ENCODE measurements at places on chromosomes 11 and 22.

DNA sequence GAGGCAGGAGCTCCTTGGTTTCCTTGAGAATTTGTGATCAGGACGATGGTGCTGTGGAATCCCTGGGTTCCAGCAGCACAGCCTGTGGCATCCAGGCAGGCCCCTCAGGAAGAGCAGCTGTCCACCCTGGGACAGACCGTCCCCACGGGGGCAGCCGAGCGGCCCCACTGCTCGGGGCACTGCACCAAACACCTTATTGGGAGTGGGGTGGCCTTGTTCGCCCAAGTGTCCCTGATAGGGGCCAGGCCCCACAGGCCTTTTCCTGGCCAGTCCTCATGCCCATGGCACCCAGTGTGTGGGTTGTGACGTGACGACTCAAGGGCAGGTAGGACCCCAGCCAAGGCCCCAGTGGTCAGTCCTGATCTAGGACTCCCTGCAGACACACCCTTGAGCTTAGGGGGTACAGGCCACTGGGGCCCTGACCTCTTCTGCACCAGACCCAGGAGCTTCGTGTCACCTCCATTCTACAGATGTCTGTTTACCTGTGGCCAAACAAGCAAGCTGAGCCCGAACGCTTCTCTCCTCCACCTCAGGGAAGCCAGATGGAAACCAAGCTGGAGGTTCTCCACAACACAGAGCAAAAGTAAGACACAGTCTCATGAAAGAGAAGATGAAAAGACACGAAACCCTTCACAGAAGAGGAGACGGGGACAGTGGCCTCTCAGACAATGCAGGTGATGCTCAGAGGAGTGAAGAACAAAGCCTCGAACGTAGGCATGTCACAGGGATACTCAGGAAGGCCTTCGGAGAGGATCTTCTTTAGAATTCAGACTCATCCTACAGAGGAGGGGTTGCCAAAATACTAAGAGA lies 1.6 kb upstream of the BRD1 start:
- H3K36me3 ChIP-seq: peaks cover 4% of the 10 kb centered on the region
- no peak overlapping the region for H3K27ac ChIP-seq
- H3K4me1 ChIP-seq: peaks cover 20% of the 10 kb centered on the region
- DNase-seq: no peak

- no peaks in the 10 kb centered on the region for H3K27me3 ChIP-seq
- H3K4me3 ChIP-seq: no peak overlapping the region
- H3K27ac ChIP-seq: no peak overlapping the region
- no peak for DNase-seq
- no peaks in the 10 kb centered on the region for H3K36me3 ChIP-seq
Measured at GRCh38 chr22:44187652-44188230, 7.0 kb downstream of the PARVG start.

GRCh38 chr11:9776203-9776602 lies 112.3 kb downstream of the SWAP70 start:
- peaks cover 3% of the 10 kb centered on the region for H3K36me3 ChIP-seq
- no peak overlapping the region for H3K27ac ChIP-seq
- no peak overlapping the region for H3K4me3 ChIP-seq
- no peak for DNase-seq
- peaks cover 33% of the 10 kb centered on the region for H3K4me1 ChIP-seq

- DNase-seq: no peak
- no peak overlapping the region for H3K27ac ChIP-seq
- no peak overlapping the region for H3K4me3 ChIP-seq
- no peaks in the 10 kb centered on the region for H3K27me3 ChIP-seq
- no peaks in the 10 kb centered on the region for H3K36me3 ChIP-seq
Measured at GRCh38 chr11:26909515-26909914, 84.4 kb upstream of the FIBIN start.

GRCh38 chr11:72812967-72813739 lies 1.1 kb upstream of the ATG16L2 start:
- H3K36me3 ChIP-seq: peaks cover 2% of the 10 kb centered on the region
- no peaks in the 10 kb centered on the region for H3K27me3 ChIP-seq
- DNase-seq: peak; percentile 88
- H3K27ac ChIP-seq: peak overlapping the region; percentile 97
- H3K4me3 ChIP-seq: peak overlapping the region; percentile 88

- no peaks in the 10 kb centered on the region for H3K36me3 ChIP-seq
- H3K27ac ChIP-seq: no peak overlapping the region
- DNase-seq: peak; percentile 39
- H3K4me3 ChIP-seq: no peak overlapping the region
Measured at GRCh38 chr11:69524291-69524882, 42.9 kb downstream of the LINC01488 start.

GRCh38 chr11:82229341-82229740 lies 504.3 kb downstream of the FAM181B start:
- no peak overlapping the region for H3K27ac ChIP-seq
- no peak overlapping the region for H3K4me3 ChIP-seq
- DNase-seq: peak; percentile 38
- no peaks in the 10 kb centered on the region for H3K4me1 ChIP-seq
- no peaks in the 10 kb centered on the region for H3K27me3 ChIP-seq

GRCh38 chr22:30308518-30309230 lies 18.1 kb downstream of the TBC1D10A start:
- no peak overlapping the region for H3K4me3 ChIP-seq
- no peaks in the 10 kb centered on the region for H3K4me1 ChIP-seq
- no peak overlapping the region for H3K27ac ChIP-seq
- DNase-seq: no peak
- no peaks in the 10 kb centered on the region for H3K27me3 ChIP-seq

- H3K4me1 ChIP-seq: no peaks in the 10 kb centered on the region
- no peaks in the 10 kb centered on the region for H3K27me3 ChIP-seq
- H3K36me3 ChIP-seq: peaks cover 7% of the 10 kb centered on the region
- H3K4me3 ChIP-seq: no peak overlapping the region
- H3K27ac ChIP-seq: no peak overlapping the region
Measured at GRCh38 chr11:118592616-118593367, 14.6 kb upstream of the PHLDB1 start.

DNA sequence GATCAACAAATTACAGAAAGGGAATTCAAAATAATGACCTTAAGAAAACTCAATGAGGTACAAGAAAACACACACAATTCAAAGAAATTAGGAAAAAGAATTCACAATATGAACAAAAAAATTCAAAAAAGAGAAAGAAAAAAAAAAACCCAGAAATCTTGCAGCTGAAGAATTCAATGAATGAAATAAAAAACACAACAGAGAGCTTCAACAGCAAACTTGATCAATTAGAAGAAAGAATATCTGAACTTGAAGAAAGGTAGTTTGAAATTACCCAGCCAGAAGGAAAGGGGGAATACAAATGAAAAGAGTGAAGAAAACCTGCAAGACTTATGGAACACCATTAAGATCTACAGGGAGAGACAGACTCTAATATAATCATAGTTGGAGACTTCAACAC lies 52.8 kb downstream of the USP35 start:
- DNase-seq: no peak
- H3K4me1 ChIP-seq: no peaks in the 10 kb centered on the region
- no peak overlapping the region for H3K4me3 ChIP-seq
- H3K36me3 ChIP-seq: no peaks in the 10 kb centered on the region
- no peak overlapping the region for H3K27ac ChIP-seq

- no peaks in the 10 kb centered on the region for H3K27me3 ChIP-seq
- H3K27ac ChIP-seq: no peak overlapping the region
- H3K36me3 ChIP-seq: no peaks in the 10 kb centered on the region
- DNase-seq: no peak
- peaks cover 4% of the 10 kb centered on the region for H3K4me1 ChIP-seq
Measured at GRCh38 chr11:101707477-101707876, 123.7 kb upstream of the TRPC6 start.

DNA sequence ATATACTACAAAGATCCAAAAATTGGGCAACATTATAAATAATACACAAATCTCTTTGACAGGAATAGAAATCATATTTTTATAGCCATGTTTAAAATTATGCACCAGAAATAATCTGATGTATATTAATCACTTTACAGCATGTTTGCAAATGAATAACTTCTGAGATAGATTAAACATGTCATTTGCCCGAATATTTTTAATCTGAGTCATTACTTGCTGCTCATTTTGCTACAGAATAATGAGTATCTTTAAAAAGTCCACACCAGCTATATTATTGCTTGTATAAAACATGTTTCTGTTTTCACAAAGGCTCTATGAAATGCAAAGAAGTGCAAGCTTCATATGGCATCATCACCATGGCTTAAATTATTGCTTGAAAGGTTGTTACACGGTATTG lies 336.8 kb downstream of the GUCY1A2 start:
- H3K4me1 ChIP-seq: no peaks in the 10 kb centered on the region
- DNase-seq: no peak
- no peak overlapping the region for H3K4me3 ChIP-seq
- no peaks in the 10 kb centered on the region for H3K27me3 ChIP-seq

GRCh38 chr11:69113646-69114340 lies 41.9 kb upstream of the SMIM38 start:
- H3K27me3 ChIP-seq: no peaks in the 10 kb centered on the region
- no peak overlapping the region for H3K4me3 ChIP-seq
- DNase-seq: no peak
- H3K36me3 ChIP-seq: no peaks in the 10 kb centered on the region
- H3K4me1 ChIP-seq: peaks cover 47% of the 10 kb centered on the region

GRCh38 chr22:24091551-24092420 lies 80.7 kb downstream of the CABIN1 start:
- no peaks in the 10 kb centered on the region for H3K27me3 ChIP-seq
- peaks cover 3% of the 10 kb centered on the region for H3K36me3 ChIP-seq
- H3K27ac ChIP-seq: no peak overlapping the region
- DNase-seq: no peak
- no peaks in the 10 kb centered on the region for H3K4me1 ChIP-seq

- H3K4me3 ChIP-seq: no peak overlapping the region
- H3K27me3 ChIP-seq: no peaks in the 10 kb centered on the region
- H3K27ac ChIP-seq: no peak overlapping the region
Measured at GRCh38 chr11:86138958-86139357, 70.1 kb upstream of the PICALM start.

GRCh38 chr11:69048031-69048693 lies 570 bp upstream of the TPCN2 start:
- H3K4me3 ChIP-seq: peak overlapping the region; percentile 96
- no peaks in the 10 kb centered on the region for H3K27me3 ChIP-seq
- peak; percentile 46 for DNase-seq
- peaks cover 74% of the 10 kb centered on the region for H3K4me1 ChIP-seq

DNA sequence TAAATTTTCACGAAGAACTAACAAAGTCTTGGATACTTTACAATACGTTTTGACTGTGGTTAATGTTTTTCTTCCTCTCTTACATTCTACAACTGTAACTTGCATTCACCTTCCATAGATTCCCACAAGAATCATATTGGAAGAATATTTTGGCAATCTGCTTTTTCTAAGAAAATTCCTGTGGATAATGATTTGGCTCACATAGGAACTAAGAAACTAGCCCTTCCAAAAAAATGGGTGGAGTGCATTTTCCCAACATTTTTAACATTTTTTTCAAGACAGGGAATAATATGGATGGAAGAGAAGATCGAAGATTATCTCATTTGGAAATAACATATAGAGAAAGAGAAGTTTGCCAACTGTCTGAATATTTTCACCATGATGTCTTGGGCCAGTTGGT lies 256.9 kb upstream of the POU2AF2 start:
- H3K27ac ChIP-seq: no peak overlapping the region
- H3K36me3 ChIP-seq: no peaks in the 10 kb centered on the region
- H3K4me1 ChIP-seq: no peaks in the 10 kb centered on the region
- H3K4me3 ChIP-seq: no peak overlapping the region

DNA sequence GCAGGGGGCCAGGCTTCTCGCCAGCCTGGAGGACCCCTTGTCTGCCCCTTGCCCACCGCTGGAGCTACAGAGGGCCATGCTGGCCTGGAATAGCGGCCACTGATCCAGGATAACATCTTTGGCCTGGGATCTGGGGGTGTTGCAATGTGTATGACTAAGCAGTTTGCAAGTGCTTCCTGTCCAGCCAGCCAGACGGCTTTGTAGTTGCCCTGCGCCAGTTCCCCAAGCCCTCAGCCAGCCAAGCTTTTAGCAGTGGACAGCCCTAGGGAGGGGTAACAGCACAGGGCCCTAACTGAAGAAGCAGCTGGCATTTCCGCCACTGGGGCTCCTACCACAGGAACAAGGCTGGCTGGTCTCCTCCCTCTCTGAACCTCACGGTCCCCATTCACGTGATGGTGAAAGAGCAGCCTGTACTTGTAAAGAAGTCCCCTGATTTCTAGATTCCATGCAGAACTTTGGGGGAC lies 32.1 kb downstream of the UQCR10 start:
- no peaks in the 10 kb centered on the region for H3K36me3 ChIP-seq
- H3K4me1 ChIP-seq: peaks cover 37% of the 10 kb centered on the region
- no peaks in the 10 kb centered on the region for H3K27me3 ChIP-seq
- peak; percentile 75 for DNase-seq
- H3K4me3 ChIP-seq: no peak overlapping the region

DNA sequence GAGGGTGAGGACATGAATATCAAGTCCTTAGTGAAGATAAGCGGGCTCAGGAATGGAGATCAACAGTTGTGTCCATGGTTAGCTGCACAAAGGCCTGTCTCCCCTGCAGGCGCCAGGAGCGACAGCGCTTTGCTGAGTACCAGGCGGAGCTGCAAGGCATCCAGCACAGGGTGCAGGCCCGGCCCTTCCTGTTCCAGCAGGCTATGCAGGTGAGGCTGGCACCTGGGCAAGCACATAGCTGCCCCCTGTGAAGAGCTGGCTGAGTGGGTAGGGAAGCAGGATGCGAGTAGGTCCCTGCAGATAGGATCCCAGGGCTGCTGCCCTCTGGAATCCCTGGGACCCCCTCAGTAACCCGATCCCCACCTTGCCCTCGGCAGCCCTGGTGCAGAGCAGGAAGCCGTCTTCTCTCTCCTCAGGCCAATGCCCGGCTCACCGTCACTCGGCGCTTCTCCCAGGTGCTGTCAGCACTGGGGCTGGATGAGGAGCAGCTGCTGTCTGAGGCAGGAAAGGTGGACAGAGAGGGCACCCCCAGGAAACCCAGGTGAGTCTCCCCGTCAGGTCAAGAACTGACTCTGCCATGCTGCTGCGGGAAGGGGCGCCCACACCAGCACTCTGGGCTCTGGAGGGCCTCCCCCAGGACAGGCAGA lies 2.6 kb upstream of the SART1 start:
- H3K36me3 ChIP-seq: no peaks in the 10 kb centered on the region
- peaks cover 18% of the 10 kb centered on the region for H3K4me1 ChIP-seq
- no peak for DNase-seq
- H3K4me3 ChIP-seq: no peak overlapping the region
- no peak overlapping the region for H3K27ac ChIP-seq
- no peaks in the 10 kb centered on the region for H3K27me3 ChIP-seq

GRCh38 chr11:64027651-64028397 lies 7.9 kb upstream of the FLRT1 start:
- H3K27me3 ChIP-seq: no peaks in the 10 kb centered on the region
- H3K27ac ChIP-seq: no peak overlapping the region
- H3K4me1 ChIP-seq: no peaks in the 10 kb centered on the region
- no peak overlapping the region for H3K4me3 ChIP-seq
- no peak for DNase-seq
- no peaks in the 10 kb centered on the region for H3K36me3 ChIP-seq

- DNase-seq: no peak
- H3K4me3 ChIP-seq: no peak overlapping the region
- H3K27ac ChIP-seq: no peak overlapping the region
- no peaks in the 10 kb centered on the region for H3K36me3 ChIP-seq
- no peaks in the 10 kb centered on the region for H3K27me3 ChIP-seq
Measured at GRCh38 chr22:44243761-44244160, 63.0 kb downstream of the PARVG start.

- DNase-seq: no peak
- H3K4me3 ChIP-seq: no peak overlapping the region
- H3K27ac ChIP-seq: peak overlapping the region; percentile 100
- H3K4me1 ChIP-seq: peaks cover 57% of the 10 kb centered on the region
- no peaks in the 10 kb centered on the region for H3K36me3 ChIP-seq
Measured at GRCh38 chr22:39175353-39176142, 23.1 kb upstream of the CBX7 start.

GRCh38 chr22:29359469-29359868 lies 28.9 kb downstream of the AP1B1 start:
- no peaks in the 10 kb centered on the region for H3K27me3 ChIP-seq
- H3K27ac ChIP-seq: no peak overlapping the region
- H3K4me3 ChIP-seq: no peak overlapping the region
- H3K4me1 ChIP-seq: no peaks in the 10 kb centered on the region
- peak; percentile 49 for DNase-seq
- peaks cover 4% of the 10 kb centered on the region for H3K36me3 ChIP-seq

Measured in Caco-2 (cell line).